Left ventricle myocardium superior (tissue), 1 donor: ENCODE measurements at places on chromosomes 4 and X.
A peak's percentile ranks its signal among the peaks of the same experiment; 100 is the strongest.

DNA sequence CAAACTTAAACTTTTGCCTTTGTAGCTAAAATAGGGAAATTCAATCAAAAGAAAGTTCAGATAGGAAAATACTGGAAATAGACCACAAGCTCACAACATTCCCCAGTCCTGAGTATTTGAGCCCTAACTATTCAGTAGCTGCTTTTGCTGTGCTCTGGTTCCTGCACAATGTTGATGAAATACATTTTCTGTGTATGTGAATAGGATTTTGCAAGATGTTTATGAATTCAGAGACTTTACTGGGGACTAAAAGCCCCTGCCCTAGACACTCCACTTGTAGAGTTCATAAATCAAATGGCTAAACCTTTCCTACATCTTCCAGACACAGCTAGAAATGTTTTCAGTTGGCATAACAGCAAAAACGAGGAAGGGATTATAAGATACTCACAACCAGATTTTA is 105.9 kb downstream of the FBXO8 start:
- no peak for DNase-seq

DNA sequence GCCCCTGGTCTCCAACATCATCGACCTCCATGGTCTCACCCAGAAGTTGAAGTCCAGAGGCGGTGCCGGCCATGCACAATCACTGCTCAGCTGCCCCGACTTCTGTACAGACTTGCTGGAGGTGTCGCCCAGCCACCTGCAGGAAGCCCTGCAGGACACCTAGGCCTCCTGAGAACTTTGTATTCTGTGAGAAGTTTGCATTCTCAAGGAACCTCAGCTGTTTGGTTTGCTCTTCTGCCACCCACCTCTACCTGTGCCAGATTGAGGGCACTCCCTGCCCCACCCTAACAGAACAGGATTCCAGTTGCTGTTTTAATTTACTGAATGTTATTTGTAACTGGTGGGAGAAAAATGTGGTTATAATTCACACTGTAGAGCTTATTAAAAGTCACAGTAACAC is 46.8 kb downstream of the TRIM61 start:
- no peak for DNase-seq

GRCh38 chr4:138871555-138871875 is 144.1 kb upstream of the NOCT start:
- DNase-seq: no peak

GRCh38 chr4:75786526-75786925 is 62.1 kb downstream of the USO1 start:
- no peak for DNase-seq

GRCh38 chrX:136768469-136769084 is 12.2 kb downstream of the ARHGEF6 start:
- peak; percentile 38 for DNase-seq
